ENCODE measurements at places on chromosomes 11 and 22.
A peak's percentile ranks its signal among the peaks of the same experiment; 100 is the strongest.

- peak; percentile 49 for DNase-seq
Measured at GRCh38 chr22:41532908-41533825, 11.1 kb downstream of the POLR3H start.

- DNase-seq = no peak
Measured at GRCh38 chr11:3632070-3632660, 9.6 kb downstream of the ART5 start.

DNA sequence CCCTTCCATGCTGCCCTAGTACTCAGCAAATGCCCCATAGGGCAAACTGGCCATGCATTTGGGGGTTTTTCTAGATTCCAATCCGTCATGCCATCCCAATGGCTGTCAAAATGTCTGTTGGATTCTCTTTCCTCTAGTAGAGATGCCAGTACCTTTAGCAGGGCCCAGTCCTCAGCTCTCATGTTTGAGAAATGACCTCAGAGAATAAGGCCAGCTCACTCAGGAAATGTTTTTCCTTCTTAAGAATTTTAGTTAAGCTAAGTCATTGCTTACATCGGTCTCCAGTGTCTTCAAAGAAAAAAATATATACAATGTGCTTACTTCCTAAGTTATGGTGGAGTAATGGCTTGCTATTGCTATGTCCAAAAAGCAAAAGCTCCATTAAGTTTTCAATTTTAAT is 14.1 kb upstream of the ALKBH3 start:
- DNase-seq = no peak

DNA sequence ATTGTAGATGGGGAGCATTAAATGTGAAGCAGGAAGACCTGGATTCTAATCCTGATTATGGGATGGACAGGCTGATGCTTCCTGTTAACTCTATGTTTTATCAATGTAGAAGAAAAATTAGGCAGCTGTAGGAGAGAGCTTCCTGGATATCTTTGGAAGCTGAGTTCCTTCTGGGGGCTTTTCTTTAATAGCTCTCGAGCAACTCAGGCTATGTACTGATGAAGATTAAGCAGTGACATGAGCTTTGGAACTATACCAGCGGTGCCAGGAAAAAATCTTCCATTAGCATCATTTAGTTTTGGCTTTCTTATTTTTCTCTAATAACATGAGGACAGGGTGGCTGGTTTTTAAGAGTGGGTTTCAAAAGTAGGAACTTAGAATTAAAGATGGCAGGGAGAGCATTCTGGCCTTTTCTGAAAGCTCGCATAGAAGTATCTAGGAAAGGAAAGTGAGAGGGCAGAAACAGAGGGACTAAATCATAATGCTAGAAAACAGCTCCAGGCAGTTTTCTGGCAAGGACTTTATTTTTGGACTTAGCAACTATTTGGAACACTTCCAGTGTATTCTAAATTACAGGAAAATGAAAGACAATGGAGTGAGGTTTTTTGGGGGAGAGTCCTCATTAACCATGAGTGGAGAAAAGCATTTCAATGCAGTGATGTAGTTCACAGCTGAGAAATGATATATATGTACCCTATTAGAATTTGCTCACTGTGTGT is 69.2 kb upstream of the RRM1 start:
- no peak for DNase-seq

DNA sequence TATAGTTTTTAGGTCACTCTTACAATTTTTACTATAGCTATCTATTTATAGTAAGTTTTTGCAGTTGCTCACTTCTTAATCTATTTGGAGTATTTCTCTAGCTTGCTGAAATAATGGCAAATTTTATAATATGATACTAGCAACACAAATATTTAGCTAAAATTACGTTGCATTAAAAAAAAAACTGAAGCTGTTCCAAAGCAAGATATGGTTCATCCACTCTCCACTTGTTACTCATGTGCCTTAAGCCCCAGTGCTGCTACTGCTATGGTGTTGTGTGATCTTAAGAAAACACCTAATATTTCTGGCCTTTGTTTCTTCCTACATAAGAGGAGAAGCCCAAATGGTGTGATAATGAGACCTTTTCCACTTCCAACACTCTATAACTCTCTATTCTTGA is 479 bp downstream of the MMP3 start:
- no peak for DNase-seq
